Left lung (tissue), 14 donors: ENCODE measurements at places on chromosomes 12 and 14.
A peak's percentile ranks its signal among the peaks of the same experiment; 100 is the strongest.

- DNase-seq: no peak
Observed at GRCh38 chr12:68899251-68899771, 33.7 kb downstream of the CPM start.

- no peak for DNase-seq
Observed at GRCh38 chr12:52280319-52280795, 5.9 kb downstream of the KRT86 start.

- no peak for DNase-seq
Observed at GRCh38 chr12:52634266-52635056, 16.1 kb upstream of the KRT73 start.

DNA sequence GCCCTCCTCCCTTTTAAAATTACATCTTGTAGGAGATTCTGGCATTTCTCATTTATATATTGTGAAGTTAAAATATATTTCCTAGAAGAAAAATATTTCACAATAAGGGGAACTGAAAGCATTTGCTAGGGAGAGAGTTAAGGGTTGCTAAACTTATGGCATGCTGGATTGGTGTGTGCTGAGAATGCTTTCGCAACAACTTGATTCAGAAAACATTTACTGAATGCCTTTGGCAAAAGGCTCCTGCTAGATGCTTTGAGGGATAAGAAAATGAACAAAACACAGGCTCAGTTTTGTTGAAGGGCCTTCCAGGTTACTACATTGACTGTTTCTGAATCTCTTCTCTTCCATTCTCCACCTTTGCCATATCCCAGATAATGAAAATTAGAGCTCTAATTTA is 67.5 kb downstream of the DIP2B start:
- no peak for DNase-seq

- no peak for DNase-seq
Observed at GRCh38 chr14:67410313-67410712, 1.7 kb downstream of the PLEK2 start.

- DNase-seq: peak; percentile 4
Observed at GRCh38 chr12:22409377-22410164, 75.1 kb upstream of the ST8SIA1 start.

DNA sequence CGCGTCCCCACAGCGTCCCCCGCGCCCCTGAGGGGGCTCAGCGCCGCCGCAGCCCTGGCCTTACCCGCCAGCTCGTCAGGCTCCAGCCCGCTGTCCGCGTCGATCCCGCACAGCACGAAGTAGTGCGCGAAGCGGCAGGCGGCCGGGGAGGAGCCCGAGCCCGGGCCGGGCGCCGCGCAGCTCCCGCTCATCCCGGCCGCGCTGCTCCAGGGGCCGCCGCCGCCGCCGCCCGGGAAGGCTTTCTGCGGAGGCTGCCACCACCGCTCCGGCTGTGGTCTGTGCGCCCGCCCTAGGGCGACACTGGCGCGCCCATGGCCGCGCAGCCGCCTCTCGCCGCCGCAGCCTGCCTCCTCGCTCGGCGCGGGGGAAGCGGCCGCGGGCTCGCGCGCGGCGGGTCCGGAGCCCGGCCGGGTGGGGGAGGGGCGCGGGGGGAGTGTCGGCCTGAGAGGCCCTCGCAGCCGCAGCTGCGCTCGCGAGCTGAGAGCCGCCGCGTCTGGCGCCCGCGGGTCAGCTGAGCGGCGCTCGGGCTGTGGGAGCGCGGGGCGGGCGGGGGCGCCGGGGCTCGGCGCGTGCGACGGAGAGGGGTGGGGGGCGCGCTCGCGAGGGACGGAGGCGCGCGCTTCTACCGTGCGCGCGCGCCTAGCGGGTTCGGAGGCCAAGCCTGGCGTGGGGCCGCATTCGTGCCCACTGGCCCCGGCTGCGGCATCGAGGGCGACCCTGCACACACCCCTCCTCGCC is at the start of gene DENND5B:
Gene DENND5B (minus strand): TSS at position 495 of the 738 bp plus-strand sequence. CDS start 304 bp downstream, at position 191.
- DNase-seq: peak; percentile 63

DNA sequence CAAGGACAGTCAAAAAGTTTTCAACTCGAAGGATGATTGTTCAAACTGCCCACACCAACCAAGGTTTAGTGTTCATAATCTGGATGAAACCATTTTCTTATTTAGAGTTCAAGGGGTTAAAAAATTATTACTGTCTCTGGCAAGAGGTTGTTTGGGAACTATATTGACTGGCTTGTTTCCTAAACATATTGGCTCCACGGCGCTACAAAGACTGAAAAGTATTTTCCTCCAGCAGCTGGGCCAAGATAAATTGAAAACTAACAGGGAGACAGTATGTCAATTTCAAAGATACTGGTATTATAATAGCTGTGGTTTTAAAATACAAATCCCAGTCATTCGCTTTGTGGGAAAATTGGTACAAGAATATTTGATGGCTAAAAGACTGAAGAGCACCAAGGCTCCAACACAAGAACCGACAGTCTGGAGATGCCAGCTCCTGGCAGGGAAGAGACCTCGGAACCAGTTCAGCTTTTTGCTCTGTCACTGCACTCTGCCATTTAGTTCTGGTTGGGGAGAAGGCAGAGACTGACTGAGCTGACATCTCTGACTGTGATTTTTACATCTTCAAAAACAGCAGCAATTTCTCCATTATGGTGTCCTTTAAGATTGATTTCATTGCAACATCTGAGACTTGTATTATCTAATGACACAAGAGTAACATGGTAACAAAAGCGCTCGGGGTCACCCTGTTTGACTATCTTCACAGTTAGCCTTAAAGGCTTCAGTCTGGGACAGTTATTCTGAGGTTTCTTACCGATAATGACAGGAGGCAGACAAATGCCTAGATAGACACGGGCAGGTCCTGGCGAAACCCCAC is 62.0 kb downstream of the ST8SIA1 start:
- no peak for DNase-seq

GRCh38 chr12:90261283-90261682 is 552.6 kb upstream of the ATP2B1 start:
- DNase-seq: no peak

- no peak for DNase-seq
Observed at GRCh38 chr14:37048666-37049071, 123.7 kb downstream of the SLC25A21 start.

DNA sequence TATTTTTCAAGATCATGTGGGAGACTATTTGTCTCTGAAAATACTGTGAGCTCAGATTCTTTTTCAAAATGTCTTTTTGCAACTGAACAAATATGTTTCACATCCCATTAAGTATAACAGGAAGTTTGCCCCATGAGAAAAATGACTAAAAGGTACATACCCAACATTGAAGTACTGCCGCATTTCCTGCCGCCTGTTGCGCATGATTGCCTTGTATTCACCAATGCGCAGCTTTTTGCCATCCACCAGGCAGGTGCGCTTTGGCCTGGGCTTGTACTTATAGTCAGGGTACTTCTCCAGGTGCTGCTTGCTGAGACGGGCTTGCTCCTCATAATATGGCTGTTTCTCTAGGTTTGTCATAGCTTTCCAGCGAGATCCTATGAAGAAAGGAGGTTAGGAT is 413.2 kb downstream of the SOX5 start:
- no peak for DNase-seq

DNA sequence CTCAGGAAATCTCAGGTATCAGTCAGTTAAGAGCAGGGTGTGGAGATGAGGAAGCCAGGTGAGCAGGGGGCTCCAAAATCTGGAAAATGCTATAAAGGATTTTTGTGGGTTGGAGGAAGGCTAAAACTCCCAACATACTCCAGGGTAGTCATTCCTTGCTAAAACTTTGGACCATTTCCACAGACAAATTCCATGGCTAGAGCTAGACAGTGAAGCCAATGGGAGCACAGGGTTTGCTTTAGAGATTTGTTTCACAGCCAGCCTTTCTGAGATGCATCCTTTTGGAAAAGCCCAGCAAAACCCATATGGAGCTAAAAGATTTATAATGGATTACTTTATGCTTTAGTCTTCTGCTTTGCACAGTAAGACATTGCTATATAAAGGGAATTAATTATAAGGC is 146.5 kb downstream of the SAMD4A start:
- DNase-seq: no peak

DNA sequence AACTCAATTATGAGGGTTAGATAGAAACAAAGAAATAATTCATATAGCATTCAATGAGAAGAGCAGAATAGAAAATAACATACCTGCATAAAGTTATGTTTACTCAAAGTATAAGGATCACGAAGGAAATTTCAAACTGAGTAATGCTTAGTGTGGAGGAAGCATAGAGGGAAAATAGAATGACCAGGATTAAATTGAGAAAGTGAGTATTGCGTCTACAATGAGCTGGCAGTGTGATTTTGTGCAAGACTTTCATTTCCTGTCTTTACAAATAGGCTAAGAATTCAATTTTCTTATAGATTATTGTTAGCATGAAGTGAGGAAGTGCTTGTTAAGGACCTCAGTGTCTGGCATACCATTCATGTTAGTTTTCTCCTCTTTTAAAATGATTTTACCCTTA is 12.0 kb downstream of the ADGRD1 start:
- DNase-seq: no peak

- no peak for DNase-seq
Observed at GRCh38 chr12:7431993-7432685, 11.8 kb downstream of the CD163L1 start.

- no peak for DNase-seq
Observed at GRCh38 chr14:97442363-97442762, 645.2 kb downstream of the VRK1 start.

GRCh38 chr12:131908092-131909080 is 14.0 kb downstream of the ULK1 start:
- DNase-seq: no peak

DNA sequence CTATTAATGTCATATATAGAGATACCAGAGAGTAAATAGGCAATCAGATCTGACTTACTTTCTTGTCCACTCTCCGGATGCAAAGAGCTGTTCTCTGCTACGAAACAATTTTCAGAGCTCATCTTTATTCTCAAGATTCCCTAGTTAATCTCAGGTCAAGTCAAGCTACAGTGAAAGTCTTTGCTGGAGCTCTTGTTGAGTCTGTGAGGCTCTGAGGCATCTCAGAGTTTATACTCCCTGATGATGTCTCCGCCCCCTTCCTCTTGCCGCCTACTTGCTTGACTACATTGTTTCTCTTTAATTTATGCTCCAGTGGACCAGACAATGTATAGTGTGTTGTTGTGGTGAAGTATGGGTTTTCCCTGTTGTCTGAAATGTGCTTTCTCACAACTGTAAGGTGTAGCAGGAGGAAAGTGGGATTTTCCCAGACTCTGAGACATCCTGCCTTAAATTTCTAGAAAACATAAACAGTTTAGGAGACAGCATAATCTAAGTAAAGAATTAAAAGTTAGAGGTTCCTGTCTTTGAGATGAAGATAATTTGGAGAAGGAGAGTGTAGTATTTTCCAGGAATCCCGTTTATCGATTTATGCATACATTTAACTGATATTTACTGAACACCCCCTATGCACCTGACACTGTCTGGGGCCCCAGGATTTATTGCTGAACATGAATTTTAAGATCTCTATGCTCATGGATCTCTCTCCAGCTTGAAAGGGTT is at the start of gene CD69:
Gene CD69 (minus strand): TSS at position 203 of the 720 bp plus-strand sequence. CDS start 81 bp downstream, at position 122.
- DNase-seq: no peak
